Activated naive CD8-positive, alpha-beta T cell treated with anti-CD3 and anti-CD28 coated beads for 36 hours (primary cell): ENCODE measurements at places on chromosomes 2 and 18. TPM values are rescaled to one million over a fixed set of nuclear protein-coding genes. Genes with fewer than 3 reads are reported as not detected.

- no peak for DNase-seq
Observed at GRCh38 chr2:68653034-68653433, 9.7 kb downstream of the PROKR1 start.

- DNase-seq, result no peak
Observed at GRCh38 chr18:77133051-77133834, 660 bp upstream of the MBP start.

GRCh38 chr18:37986665-37987064 lies 421.1 kb upstream of the CELF4 start:
- DNase-seq, result no peak

DNA sequence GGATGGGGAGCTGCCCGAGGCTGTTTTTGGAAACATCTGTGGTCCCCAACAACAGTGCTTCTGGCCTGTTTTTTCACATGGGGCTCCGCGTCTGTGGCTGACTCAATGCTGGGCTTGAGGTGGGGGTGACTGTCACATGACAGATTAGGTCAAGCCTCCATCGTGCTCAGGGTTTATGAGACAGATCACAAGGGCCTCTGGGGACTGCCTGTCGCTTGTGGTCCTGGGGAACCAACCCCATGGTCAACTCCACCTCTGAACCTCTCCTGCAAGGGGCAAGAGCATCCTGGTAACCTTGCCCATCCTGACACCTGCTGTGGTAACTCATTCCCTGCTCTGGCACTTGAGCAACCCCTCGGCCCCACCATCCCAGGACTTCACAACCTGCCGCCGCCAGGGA lies 47.6 kb upstream of the SH3RF3 start:
- no peak for DNase-seq

Gene BOLL
- total RNA-seq, result not detected

GRCh38 chr2:221467610-221468009 lies 104.5 kb downstream of the EPHA4 start:
- DNase-seq, result no peak
